Activated CD4-positive, alpha-beta T cell treated with anti-CD3 and anti-CD28 coated beads, Interleukin-10, Interleukin-2, amounts not matched to agents 100 ng/mL and 50 ng/mL, durations not matched to agents 16 hours and 8 hours (primary cell): ENCODE measurements at places on chromosomes 7 and 10.

GRCh38 chr10:18554479-18554878, 96.9 kb downstream of the NSUN6 start:
- DNase-seq, result no peak

DNA sequence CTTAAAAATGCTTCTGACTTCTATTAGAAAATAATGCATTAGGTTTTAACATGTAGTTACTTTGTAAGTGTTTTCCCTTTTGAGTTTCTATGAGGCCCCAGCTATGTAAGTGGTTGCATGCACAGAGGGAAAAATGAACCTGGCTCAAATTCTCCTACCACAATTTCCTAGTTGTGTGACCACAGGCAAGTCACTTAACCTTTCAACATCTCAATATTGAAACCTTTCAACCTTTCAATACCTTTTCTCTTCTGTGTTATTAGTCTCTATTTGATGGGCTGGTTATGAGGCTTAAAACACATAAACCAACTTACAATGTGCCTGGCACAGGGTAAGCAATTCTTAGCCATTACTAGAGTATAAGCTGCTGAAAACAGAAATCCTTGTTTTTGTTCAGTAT, 203.0 kb downstream of the KCND2 start:
- no peak for DNase-seq

DNA sequence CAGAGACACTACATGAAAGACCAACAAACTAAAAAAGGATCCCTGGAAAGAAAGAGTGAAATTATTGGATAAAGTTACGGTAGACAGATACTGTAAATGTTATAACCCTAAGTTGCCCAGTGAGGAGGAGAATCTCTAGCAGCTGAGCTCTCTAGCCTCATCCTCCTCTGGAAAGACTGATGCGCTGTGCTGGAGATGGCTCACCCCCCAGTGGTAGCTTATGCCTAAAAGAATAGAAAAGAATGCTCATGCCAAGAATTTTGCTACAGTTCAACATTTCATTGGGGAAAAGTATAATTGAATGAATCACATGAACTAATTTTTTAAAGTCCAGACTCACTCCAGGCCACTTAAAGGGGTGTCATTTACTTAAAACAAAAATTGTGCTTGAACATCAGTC, 50.8 kb upstream of the RNF32 start:
- no peak for DNase-seq

DNA sequence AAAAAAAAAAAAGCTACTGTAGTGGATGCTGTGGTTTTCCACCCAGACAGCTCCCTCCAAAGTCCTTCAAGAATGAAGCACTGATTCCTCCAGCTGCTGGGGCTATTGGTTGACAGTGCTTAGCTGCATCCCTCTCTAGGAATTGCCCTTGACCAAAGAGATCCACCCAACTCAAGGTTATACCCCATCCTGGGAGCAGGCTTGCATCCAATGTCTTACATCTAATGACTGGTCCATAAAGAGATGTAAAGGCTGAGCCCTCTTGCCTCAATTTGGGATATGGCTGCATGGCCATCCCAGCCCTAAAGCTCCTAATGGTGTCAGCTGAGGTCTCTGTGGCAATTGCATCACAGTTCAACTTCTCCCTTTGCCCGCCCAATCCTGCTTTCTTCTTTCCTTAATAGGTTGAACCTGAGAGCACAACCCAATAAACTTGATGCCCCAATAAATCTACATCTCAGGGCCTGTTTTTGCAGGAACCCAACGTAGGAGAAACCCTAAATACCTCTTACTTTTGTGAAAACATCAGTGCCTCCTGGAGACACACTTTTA, 4.4 kb downstream of the GPR37 start:
- no peak for DNase-seq

GRCh38 chr7:28086198-28086597, 94.4 kb downstream of the JAZF1 start:
- no peak for DNase-seq

GRCh38 chr10:53638006-53638405, 865.4 kb upstream of the MBL2 start:
- DNase-seq, result no peak

DNA sequence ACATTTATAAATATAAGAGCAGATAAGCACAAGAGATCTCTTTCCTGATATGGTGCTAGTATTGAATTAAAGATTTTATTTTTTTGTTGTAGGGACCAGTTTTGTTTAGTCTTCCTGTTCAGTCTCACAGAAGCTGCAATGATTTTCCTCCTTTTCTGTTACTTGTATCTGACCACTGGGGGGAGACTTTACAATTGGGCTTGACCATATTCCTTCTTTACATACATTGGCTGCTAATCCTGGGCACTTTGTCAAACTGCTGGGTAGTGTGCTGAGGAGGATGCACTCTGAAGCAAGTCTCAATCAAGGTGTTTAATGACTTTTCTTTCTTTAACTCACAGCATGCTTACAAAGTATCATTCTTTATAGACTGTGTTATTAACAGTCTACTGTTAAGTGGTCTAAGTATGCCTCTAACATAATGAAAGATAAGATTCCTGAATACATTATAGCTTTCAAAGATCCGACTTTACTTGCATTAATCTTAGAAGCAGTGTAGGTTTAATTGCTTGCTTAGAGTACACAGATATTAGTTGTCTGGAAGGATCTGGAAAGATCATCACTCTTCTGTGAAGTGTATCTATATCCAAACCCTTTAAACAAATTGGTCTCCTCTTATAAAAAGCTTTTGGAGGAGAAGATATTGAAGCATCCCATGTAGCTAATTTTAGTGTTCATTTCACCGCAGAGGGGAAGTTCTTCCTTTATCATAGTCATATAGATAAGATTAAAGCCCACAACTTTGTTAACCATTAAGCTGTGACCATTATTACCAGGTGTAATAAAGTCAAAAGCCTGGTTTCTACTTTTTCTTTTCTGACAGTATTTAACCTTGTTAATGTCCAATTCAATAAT, 3.1 kb downstream of the PALS2 start:
- peak; percentile 63 for DNase-seq

DNA sequence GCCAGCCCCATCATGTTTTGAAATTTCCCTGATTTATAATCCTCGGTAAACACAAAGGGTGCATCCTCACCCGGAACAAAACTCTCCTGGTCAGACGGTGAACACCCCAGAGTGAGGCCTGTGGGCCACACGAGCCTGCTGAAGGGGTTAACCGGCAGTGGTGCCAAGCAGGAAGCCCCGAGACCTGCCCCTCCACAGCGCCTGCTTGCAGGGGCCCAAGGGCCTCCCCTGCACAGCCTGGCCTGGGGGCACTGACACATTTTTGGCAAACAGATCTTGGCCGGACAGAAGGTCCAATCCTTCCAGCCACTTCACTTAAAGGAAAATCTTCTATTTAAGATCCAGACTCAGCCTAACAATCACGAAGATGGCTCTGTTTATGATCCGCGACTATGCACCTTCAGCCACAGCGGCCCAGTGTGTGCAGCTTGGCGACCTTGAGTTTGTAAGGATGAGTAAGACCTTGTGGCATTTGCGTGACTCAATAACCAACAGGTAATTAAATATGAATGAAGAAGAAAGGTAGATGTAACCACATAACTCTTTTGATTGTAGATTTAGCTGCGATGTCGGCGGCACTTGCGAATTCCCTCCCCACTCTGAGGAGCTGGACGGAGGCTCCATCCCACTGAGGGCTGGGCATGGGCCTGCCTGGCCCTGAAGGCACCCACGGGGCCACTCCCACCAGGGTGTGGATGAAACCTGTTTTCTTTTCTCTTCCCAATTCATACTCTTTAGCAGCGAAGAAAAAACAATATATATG, 328.2 kb downstream of the DNAJB6 start:
- no peak for DNase-seq

DNA sequence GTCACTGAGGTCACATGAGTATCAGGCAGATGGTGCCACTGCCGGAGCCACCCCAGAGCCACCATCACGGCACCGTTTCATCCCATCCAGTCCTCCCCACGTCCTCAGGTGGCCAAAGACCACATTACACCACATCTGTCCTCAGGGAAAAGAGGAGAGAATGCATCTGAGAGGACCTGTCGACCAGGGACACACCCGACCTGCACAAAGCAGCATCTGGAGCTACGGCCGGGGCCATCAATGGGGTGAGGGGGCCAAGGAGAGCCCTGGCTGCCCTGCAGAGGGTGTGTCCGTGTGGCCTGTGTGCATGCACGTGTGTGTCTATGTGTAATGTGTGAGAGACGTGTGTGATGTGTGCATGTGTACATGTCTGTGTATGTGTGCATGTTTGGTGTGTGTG, 480.6 kb downstream of the DNAJB6 start:
- DNase-seq, result no peak

GRCh38 chr7:100847360-100847759, 5.2 kb upstream of the SLC12A9 start:
- DNase-seq, result no peak

GRCh38 chr7:101953248-101953819, 135.9 kb downstream of the CUX1 start:
- peak; percentile 71 for DNase-seq

GRCh38 chr7:124457841-124458240, 307.8 kb downstream of the GPR37 start:
- no peak for DNase-seq

DNA sequence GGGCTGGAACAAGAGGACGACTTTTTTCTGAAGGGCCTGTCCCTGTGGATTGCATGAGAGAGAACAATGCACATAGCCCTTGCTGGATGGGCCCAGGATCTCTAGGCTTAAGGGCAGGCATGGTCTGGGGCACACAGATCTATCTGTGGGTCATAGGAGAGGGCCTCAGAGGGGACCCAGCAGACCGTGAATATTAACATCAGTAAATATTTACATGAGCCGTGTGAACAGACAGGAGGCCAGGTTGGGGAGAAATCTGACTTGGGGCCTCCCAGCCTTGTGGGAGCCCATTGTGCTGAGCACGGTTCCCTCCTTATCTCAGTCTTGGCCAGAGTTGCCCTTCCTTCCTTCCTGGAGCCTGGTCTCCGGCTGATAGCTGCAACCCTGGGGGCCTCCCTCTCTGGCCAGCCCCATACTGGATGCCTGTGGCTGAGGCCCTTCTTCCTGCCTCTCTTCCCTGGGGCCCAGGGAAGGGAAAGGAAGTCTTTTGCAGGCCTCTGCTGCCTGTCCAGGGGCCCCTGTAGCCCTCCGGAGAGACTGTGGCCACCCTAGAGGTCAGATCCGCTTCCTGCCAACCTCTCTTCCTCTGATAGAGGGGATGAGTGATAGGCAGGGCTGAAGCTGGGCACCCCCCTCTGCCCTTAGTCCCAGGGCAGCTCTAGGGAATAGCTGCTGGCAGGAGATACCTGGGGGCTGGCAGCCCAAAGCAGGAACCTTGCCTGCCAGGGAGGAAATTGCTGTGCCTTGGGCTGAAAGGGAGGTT, 44.5 kb upstream of the TRIM8 start:
- DNase-seq, result no peak
